ENCODE measurements at places on chromosomes 7 and 10.

GRCh38 chr10:126153711-126154628 lies 234.3 kb downstream of the ADAM12 start:
- peak; percentile 71 for DNase-seq

- DNase-seq, result no peak
Observed at GRCh38 chr10:94411304-94411703, 9.0 kb downstream of the TBC1D12 start.

DNA sequence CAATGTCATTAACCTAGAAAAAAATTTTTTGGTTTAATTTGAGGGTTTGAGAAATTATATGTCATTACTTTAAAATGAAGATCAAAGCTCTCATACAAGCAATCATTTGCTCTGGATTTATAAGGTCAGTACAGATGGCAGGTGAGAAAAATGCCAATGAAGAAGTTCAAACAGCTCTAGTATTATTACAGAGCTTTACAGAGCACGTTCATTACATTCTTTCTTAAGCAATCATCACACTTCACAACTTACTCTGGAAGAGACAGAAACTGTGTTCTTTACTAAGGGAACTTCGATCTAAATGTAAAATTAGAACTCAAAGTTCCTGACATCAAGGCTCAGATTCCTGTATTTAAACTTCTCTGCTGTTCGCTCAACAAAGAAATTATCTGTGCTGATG lies 153.4 kb downstream of the ATE1 start:
- DNase-seq, result peak; percentile 43

GRCh38 chr7:101635484-101635883 lies 6.4 kb upstream of the MYL10 start:
- DNase-seq, result peak; percentile 40

DNA sequence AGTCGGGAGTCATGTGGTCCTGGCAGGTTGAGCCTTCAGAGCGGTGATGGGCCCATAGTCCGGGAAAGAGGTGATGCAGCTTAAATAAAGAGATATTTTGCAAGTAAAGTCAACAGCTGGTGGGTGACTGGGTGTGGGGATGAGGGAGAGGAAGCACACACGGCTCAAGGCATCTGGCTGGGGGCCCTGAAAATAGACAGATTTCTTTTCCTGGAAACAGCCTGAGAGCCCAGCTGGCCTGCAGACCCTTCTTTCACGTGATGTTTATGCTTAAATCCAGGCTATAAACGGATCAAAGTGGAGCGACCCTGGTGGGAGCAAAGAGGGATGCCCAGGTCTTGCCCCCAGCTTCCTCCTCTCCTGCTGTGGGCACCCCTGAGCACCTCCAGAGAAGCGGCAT lies 149.1 kb downstream of the TEX36 start:
- no peak for DNase-seq

GRCh38 chr7:157875230-157876179 lies 538.7 kb downstream of the DNAJB6 start:
- DNase-seq, result no peak

DNA sequence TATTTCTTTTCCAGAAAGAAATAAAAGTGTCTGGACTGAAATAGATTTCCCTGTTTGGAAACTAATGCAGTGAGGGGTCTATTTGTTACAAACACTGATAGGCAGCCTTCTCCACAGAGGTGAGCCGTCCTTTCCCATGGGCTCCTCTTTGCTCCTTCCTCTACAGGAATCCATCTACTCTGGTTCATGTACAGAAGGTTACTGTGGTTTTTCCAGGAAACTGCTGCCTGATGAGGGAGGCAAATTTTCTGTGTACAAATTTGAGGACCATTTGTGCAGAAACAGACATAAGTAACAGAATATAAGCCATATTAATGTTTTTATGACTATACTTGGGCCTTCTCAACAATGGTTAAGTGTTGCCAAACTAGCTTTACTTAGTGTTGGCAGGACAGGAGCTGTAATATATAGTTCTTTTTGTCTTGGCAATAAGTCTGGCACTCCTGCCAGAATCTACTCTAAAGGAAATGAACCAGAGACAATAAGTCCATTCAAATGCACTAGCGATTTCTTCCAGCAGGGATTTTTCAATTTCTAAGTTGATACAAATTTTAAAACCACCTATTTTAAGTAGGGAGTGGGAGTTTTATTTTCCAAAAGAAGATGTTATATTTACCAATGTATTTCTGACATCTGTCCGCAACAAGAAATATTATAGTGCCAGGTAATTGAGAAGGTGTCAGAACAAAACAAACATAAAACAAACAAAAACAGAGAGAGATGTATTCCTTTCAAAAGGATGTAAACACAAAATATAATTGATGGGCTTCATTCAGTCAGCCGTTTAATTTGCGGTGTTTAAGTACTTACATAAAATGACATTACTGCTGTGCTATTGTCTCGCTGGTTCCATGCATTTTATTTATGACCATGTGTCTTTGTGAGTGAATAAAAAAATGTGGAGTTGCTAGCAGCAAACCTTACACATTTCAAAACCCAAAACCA lies 91.0 kb upstream of the NFE2L3 start:
- DNase-seq, result no peak

DNA sequence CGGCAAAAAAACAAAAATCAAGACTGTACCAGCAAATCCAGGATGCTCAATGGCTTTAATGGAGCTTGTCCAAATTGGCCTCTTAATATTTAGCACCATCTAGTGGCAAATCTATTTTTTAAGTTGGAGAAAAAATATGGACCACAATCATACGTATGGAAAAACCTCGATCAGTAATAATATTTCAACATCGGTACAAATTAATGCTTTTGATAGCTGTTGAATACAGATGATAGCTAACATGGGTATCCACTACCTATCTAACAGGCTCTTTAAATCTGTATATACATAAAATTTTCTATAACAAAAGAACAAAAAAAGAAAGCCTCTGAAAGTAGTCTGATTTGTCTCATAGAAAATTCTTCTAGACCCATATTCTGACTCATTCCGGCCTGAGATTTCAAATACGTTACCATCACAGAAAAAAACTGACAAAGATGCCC lies 29.2 kb downstream of the COA1 start:
- peak; percentile 74 for DNase-seq

DNA sequence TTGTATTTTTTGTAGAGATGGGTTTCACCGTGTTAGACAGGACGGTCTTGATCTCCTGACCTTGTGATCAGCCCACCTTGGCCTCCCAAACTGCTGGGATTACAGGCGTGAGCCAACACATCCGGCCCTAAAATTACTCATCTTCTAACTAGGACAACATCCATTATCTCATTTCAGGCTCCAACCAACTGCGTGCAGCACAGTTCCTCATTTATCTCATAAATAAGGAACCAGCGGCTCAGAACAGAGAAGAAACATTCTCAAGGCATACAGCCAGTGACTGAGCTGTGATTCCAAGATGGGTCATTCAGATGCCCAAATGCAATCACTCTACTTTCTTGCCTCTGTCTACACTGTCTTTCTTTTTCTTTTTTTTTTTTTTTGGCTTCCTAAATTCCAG lies 356.1 kb downstream of the ELMO1 start:
- DNase-seq, result no peak

GRCh38 chr7:91093181-91093580 lies 171.1 kb upstream of the FZD1 start:
- no peak for DNase-seq

DNA sequence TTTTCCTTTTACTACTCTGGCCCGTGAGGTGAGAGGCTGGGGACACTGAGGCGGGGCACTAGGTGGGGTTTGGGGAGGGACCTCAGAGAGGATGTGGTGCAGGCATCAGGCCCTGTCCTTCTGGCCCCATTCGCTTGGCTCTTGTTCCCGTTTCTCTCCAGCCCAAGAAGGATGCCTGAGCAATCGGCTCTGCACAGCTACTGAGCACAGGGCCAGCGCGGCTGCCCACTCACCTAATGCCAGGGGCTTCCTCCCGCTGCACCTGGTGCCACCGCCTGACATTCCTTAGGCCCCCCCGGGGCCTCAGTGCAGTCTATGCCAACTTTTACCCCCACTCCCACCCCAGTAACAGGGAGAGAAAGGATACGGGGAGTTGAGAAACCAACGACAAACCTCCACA lies 12.5 kb downstream of the EMX2 start:
- DNase-seq, result no peak

DNA sequence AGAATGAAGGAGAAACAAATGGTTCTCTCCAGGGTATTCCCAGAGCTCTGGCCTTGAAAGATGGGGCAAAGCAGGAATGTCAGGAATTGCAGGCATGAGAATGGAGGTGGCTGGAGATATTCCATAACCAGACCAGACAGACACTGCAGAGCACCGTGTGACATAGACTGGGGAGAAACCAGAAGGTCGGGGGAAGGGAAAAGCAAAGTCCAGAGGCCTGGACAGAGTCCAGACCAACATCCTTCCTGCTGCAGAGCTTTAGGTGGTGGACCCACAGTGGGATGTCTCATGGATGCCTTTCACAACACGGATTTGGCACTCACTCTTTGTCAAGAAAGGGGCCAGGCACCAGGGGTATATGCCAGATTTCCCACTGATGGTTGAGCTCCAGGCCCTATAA lies 177.2 kb upstream of the INHBA start:
- peak; percentile 99 for DNase-seq

GRCh38 chr7:43105521-43106120 lies 6.8 kb upstream of the HECW1 start:
- peak; percentile 57 for DNase-seq

- DNase-seq, result no peak
Observed at GRCh38 chr7:12703881-12704280, 16.4 kb downstream of the ARL4A start.

DNA sequence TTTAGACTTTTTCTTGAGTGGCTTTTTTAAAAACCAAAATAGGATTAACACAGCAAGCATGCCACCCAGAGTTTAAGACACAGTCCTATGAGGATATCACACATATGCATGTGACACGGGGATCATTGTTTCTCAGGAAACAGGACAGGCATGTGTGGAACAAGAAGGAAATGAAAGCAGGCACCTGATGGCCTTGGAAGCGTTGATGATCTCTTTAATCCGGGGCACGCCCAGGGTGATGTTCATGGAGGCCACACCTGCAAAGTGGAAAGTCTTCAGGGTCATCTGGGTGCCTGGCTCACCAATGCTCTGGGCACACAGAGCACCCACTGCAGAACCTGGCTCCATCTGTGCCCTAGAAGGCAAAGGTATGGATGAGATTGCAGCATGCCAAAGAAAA lies 44.3 kb downstream of the POLR3A start:
- no peak for DNase-seq

- DNase-seq, result no peak
Observed at GRCh38 chr10:102945962-102946361, 27.9 kb downstream of the CNNM2 start.

DNA sequence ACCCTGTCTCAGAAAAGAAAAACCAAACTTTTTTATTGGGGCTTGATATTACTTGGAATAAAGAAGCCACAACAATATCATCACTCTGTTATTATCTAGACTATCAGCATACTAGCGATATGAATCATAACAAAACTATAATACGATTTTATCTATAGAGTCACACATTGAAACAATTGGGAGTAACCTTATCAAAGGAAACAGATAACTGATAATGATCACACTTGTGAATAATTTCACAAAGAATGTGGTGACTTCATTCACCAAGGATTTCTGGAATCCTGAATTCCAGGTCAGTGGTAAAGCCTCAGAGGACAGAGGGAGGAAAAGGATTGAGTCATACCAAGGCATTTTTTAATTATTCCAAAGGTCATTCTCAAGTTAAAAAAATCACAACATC lies 32.1 kb upstream of the NMT2 start:
- peak; percentile 96 for DNase-seq

GRCh38 chr7:3301449-3301731 lies 338 bp downstream of the SDK1 start:
- DNase-seq, result no peak

DNA sequence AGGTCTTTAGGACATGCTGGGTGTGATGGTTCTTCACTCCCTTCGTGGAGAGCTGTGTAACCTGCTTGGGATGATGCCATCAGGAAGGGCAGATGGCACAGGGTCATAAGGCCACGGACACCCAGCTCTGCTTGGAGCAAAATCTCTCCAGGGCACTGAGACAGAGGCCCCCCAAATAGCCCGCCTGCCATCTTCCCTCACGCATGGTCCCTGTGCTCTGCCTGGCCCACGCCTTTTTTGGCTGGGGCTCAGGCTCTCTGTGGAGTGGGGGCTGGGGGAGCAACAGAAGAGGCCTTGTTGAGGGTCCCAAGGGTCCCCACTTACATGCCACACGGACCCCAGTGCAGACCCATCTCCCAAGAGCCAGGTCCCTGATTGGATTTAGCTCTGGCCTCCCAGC lies 93.3 kb upstream of the RET start:
- no peak for DNase-seq

- no peak for DNase-seq
Observed at GRCh38 chr7:1754345-1754908, 84.3 kb downstream of the ELFN1 start.

DNA sequence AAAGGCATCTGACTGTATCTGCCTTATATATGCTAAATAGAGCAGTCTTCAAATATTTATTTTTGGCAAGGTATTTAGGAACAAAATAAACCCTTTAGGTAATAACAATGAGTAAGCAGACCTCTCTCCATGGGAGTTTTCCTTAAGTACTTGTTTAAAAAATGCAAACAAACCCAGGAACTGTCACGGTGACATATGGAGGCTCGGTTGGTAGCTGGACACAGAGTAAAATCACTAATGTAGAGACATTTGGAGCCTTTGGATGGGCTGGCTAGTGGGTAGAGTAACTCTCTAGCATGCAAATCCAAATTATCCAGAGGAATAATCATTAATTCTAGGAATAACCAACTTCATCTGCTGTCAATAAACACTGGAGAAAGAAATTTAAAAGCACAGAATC lies 71.6 kb upstream of the LAMB4 start:
- no peak for DNase-seq

DNA sequence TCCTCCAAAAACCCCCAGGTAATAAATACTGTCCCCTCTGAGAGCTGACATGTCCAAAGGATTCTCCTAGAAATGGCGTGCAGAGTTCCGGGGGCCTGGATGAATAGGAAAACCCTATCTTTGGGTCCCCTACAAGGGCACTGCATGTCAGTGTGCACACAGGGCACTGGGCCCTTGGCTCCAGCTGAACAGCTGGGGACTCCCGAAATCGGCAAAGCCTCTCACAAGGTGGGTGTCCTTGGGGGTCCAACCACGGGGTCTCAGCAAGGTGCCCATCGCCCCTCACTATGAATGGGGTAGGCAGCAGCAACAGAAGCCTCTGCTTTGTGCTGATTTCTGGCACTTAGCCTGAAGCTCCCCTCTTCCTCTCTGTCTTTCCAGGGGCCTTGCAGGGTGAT lies 46.1 kb downstream of the SLIT1 start:
- DNase-seq, result no peak

DNA sequence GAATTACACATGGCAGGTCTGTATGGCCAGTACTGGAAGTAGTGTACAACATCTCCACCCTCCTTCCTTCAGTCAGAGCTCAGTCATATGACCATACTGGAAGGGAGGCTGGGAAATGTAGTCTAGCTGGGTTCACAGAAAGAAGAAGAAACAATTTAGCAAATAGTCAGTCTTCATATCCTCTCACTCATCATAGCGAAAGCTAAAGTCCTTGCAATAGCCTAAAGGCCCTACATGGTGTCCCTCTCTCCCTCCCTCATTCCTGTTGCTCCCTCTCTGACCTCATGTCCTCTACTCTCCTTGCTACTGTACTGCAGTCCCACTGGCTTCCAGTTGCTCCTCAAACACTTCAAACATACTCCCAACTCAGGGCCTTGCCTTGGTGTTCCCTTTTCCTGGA lies 4.3 kb upstream of the CALU start:
- DNase-seq, result no peak

Measured in EH (cell line).